ENCODE measurements at places on chromosomes 3 and 15.

GRCh38 chr3:137110392-137110996 is 152.7 kb downstream of the IL20RB start:
- DNase-seq: no peak

GRCh38 chr3:39433642-39434041 is 27.1 kb downstream of the RPSA start:
- no peak for DNase-seq

GRCh38 chr3:57555306-57555705 is 768 bp upstream of the PDE12 start:
- no peak for DNase-seq

- DNase-seq: no peak
Measured at GRCh38 chr3:45659661-45660566, 29.3 kb upstream of the SACM1L start.

DNA sequence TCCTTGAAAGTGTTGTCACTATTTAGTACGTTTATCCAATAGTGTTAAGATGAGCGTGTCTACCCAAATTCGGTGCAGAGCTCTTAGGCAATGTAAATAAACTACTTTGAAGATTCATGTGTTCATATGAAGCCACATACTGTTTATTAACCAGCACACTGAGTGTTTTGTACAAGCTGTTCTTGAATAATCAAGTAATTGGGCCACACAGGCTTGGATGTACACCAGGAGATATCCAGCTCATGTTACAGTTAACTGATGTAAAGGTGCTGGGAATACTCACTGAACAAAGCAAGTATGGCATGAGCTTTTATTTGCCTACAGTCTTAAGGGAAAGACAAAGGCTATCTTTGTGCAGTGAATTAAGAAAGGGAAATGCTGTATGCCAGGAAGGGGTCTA is 632 bp upstream of the DHX36 start:
- DNase-seq: no peak

DNA sequence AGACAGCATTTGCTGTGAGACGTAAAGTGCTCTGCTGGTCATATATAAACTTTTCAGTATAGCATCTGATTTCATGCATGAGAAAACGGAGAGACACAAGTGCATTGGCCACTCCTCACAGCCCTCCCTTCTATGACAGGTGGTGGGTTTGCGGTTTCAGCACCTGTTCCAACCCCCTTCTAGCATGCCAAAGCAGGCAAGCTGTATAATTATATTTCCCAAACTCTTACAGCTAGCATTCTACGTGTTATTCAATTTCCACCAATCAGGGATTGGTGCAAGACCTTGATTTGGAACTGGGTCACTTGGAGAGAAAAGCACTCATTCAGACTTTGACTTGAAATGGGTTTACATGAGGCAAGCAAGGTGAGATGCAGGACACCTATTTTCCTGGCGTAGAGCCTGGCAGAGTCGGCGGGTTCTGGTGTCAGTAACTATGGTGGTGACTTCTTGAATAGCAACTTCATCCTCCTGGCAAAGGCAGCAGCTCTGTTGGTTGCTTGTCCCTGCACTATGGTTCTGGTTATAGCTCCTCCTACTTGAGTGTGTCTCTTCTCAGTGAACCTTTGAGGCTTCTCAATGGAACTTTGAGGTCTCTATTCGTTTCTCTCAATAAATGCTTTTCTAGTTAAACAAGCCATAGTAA is 356.5 kb downstream of the TBL1XR1 start:
- DNase-seq: no peak

DNA sequence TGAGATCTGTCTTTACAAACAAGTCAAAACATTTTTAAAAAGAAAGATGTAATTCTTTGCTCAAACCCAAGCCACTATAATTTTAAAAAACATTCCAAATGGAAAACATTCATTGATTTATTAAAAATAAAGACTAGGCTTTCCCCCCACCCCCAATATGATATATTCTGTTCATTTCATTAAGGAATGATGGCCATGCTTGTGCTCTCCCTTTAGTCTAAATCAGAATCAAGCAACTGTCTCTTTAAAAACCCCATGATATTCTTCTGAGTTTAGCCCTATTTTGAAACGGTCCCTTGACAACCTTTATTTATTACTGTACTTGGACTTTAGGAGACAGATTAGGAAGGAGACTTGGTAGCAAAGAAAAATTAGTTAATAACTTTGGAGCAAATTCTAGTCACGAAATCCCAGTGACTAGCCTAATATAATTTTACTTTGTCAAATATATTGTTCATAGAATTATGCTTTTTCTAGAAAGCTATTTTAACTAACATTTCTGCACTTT is 38.4 kb downstream of the TSC22D2 start:
- no peak for DNase-seq

GRCh38 chr15:55649058-55649423 is 60.9 kb upstream of the PYGO1 start:
- no peak for DNase-seq

DNA sequence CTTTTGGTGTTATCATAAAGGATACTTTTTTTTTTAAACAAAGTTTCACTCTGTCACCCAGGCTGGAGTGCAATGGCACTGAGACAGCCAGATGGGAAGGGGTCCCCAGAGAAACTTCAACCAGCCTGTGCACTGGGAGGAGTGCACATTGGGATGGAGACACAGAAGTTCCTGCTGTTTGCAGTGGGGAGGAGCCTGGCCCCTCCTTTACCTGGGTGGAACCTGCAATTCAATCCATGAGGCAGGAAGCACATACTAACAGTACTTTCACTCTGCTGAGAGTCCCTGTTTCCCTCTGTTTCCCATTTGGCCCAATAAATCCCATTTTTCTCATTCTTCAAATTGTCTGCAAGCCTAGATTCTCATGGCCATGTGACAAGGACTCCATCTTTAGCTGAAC is 42.3 kb upstream of the LHFPL4 start:
- DNase-seq: no peak

- no peak for DNase-seq
Measured at GRCh38 chr3:100053951-100054620, 60.2 kb downstream of the FILIP1L start.

- no peak for DNase-seq
Measured at GRCh38 chr15:58559904-58560588, 128.3 kb downstream of the LIPC start.

DNA sequence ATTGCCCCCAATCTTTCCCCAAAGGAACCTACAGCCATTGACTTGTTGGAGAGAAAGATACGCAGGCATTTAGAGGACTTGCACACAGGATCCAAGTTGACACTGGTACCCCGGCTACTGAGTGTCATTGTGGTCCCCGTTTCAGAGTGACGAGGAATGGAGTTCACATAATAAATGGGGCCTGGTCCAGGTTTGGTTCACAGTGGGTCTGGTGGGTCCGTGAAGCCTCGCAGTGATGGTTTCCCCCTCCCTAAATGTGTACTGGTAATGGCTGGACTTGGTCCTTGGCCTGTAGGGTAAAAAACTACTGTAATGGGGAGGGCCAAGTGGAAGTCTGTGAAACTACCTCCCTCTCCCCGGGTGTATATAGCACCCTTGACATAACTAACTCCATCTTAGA is 232.1 kb upstream of the LYSMD4 start:
- no peak for DNase-seq

GRCh38 chr3:10219737-10220136 is 28.5 kb upstream of the TATDN2 start:
- no peak for DNase-seq

DNA sequence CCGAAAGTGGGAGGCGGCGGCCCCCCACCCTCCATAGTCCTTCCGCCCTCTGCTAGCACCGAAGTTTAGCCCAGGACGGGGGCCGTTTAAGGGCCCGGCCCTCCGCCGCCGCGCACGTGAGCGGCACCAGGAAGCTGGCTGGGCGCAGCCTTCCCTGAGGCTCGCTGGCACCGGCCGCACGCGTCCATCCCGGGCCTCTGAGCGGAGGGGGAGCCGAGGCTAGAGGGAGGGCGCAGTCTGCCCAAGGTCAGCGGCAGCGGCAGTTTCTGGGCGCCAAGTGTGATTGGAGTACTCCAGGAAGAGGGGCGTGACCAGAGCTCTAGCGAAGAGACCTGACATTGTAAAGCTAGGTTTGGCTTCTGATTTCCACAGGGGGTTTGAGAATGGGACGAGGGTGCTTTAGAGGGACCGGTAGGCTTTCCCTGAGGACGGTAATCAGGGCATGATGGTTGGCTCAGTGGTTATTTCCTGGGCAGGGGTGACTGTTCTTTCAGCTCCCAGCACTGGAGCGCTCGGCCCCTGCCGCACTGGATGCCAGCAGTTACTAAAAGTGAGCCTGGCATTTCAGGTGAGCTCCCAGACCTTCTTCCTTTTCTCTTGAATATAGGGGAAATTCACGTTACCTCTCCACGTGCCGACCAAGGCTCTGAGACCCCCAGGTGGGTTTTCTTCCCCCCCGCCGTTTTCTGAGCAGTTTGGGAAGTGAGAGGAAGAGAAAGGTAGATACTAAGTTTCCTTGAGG is 853 bp downstream of the TEX264 start:
- no peak for DNase-seq

GRCh38 chr3:120081719-120082118 is 12.5 kb downstream of the GSK3B start:
- DNase-seq: no peak

DNA sequence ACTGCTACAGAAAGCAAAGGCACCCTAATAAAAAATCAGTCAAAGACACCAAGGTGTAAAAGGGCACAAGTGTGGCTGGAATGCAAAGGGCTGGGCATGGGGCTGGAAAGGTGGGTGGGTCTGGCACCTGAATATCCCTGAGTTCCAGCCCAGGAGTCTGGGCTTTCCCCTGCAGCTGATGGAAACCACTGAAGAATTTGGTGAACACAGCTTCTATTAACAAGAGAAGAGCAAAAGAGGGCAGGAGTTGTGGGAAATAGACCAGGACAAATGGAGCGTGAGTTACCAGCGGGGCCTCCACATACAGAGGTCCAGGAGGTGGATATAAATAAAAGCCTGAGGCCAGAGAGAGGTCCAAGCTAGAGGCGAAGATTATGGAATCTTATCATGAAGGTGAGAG is 45.1 kb upstream of the TPM1 start:
- DNase-seq: no peak

GRCh38 chr15:100672959-100673358 is 70.6 kb downstream of the ASB7 start:
- DNase-seq: no peak

DNA sequence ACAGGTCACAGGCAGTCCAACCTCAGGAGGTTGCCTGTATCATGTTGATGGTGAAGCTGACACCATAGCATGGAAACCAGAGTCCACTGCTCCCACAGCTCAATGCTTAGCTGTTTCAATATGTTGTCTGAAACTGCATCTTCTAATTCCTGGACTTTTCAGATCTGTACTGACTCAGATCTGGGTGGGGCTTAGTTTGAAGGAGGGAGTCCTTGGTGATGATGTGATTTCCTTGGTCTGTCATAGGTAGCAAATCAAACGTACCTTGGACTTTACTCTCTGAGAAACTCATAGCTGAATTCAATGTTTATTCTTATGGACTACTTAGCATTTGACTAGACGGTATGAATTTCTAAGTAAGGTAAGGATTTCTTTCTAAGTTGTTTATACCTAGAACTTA is at the start of gene HHLA2:
Gene HHLA2, plus strand, starts transcription at position 310 of the 400 bp plus-strand sequence. CDS start 55,266 bp downstream, outside the sequence.
- no peak for DNase-seq

GRCh38 chr15:100790786-100791265 is 88.8 kb upstream of the ALDH1A3 start:
- no peak for DNase-seq

GRCh38 chr3:18351823-18352744 is 73.1 kb downstream of the SATB1 start:
- no peak for DNase-seq

DNA sequence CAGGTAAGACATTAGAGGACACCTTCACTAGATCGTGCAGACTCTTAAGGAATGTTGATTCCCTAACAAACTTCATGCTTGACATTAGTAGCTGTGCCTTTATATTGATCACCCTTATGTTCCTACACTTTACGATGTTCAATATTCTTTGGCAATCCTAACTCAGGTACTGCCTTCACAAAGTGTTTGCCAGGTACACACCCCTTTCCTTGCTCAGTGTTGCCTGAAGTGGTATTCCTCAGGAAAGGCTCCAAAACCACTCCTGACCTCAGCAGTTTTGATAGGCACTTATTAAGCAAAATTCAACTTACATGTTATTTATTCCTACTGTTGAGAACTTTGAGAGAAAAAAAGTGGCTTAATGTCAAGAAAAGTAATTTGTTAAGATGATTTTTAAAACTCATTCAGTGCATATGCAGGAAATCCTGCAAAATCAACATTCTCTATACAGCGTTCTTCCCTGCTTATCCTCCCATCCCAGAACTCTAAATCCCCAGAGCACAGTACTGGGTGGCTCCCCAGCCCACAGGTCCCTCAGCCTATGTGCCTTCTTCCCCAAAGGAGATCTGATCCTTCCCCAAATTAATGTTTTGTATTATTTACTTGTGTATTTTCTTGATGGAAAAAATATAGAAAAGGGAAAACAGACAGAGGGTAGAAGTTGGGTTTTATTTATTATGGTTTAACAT is 260.7 kb downstream of the MECOM start:
- no peak for DNase-seq

DNA sequence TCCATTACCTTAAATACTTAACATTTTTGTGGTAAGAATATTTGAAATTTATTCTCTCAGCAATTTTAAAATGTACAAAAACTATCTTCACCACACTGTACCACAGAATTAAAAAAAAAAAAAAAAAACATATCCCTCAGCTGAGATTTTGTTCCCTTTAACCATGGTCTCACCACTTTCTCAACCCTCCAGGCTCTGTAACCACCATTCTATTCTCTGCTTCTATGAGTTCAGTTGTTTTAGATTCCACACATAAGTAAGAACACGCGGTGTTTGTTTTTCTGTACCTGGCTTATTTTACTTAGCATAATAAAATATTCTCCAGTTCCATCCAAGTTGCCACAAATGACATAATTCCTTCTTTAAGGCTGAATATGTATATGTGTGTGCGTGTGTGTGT is 41.5 kb downstream of the CSNK1G1 start:
- no peak for DNase-seq

All from activated CD8-positive, alpha-beta memory T cell treated with anti-CD3 and anti-CD28 coated beads for 1 hour (primary cell).